ENCODE measurements at places on chromosomes 12 and 14.

DNA sequence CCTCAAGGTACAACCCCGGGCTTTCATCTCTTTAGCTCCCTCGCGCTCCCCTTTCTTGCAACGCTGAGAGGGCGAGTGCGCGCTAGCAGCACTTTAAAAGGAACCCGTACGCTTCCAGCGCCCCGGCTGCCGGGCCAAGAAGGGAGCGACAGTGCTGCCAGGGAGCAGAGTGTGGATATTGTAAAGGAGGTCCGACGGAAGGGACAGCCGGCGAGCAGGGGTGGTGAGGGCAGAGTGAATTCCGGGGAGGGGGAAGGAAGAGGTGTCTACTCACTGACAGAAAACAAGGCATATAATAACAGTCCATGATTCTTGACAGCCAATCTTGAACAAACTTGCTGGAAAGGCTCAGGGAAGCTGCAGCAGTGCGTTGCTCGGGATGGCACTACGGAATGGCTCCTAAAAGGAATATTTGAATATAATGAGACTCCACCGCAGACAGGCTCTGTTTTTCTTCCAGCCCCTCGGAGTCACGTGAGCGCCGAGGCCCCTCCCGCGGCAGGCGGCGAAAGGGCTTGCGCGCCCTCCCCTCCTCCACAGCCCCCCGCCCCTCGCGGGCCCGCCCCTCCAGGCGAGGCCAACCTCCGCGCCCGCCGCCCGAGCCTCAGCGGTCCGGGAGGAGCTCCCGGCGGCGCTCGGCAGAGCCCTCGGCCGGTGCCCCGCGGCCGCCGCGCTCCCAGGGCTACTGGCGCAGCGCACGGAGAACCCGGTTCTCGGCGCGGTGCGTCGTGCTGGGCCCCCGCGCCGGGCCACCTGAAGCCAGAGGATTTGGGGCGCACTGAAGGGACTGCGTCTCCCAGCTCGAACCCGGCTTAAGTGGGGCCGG is 3.4 kb downstream of the BMP4 start:
- no peak for DNase-seq

GRCh38 chr12:122022393-122023338 is 982 bp downstream of the BCL7A start:
- peak; percentile 22 for DNase-seq

DNA sequence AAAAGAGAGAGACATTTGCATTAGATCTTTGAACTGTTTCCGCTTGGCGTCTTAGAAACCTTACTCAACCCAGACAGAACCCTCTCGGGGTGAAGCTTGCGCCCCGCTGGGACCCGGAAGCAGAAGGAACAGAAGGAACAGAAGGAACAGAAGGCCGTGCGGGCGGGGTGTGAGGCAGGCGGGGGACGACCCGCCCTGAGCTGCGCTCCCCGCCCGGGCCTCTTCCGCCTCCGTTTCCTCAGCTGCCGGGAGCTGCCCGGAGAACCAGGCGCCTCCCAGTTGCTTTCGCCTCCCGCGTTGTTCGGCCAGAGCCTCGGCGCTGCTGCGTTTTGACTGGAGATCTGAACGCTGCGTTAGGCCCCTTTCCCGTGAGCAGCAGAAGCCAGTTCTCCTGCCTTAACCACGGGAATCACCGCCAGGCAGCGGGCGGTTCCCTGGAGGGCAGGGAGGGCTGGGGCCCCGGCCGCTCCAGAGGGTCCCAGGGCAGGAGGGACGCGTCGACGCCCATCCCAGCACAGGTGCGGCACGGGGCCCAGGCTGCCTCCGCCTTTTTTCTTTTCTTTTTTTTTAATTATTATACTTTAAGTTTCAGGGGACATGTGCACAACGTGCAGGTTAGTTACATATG is 19.3 kb upstream of the MMP17 start:
- no peak for DNase-seq

GRCh38 chr12:103572312-103573045 is 14.6 kb upstream of the STAB2 start:
- DNase-seq = no peak

DNA sequence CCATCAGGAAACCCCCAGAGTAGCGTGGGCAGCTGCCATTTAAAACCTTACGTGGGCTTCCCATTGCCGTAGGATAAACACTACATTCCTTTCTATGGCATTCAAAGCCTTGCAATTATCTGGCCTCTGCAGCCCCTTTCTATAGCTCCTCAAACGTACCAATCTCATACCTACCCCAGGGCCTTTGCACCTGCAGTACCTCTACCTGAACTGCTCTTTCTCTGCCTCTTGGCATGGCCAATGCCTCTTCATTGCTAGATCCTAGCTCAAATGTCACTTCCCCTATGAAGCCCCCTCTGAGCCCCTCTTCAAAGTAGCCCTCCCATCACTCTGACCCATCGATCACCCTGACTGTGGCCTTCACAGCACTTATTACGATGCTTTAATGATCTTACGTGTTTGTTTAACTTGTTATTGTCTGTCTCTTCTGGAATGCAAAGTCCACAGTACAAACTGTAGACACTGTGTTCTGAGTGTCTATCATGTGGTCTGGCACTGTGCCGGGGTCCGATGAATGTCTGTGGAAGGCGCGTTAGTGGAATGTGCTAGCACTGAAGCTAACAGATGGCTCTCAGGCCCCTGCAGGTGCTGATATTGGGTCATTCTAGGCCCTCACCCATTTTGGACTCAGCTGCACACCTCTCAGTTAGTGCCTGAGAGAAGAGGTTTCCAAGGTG is 157.3 kb upstream of the NOS1 start:
- no peak for DNase-seq

DNA sequence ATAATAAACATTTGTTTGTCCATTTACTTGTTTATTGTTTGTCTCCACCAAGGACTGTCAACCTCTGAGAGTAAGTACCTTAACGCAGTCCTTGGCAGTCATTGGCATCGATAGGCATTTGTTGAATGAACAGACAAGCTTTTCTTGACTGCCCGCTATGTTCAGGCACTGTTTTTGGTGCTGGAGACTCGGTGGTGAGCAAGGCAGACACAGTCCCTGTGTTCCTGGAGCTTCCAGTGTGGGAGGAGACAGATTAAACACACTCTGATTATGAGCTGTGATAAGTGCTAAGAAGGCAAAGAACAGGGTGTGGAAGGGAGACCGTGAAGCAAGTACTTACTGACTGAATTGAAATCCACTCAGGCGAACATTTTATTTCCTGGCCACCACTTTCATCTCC is 1.2 kb downstream of the ATP6V0A2 start:
- no peak for DNase-seq

DNA sequence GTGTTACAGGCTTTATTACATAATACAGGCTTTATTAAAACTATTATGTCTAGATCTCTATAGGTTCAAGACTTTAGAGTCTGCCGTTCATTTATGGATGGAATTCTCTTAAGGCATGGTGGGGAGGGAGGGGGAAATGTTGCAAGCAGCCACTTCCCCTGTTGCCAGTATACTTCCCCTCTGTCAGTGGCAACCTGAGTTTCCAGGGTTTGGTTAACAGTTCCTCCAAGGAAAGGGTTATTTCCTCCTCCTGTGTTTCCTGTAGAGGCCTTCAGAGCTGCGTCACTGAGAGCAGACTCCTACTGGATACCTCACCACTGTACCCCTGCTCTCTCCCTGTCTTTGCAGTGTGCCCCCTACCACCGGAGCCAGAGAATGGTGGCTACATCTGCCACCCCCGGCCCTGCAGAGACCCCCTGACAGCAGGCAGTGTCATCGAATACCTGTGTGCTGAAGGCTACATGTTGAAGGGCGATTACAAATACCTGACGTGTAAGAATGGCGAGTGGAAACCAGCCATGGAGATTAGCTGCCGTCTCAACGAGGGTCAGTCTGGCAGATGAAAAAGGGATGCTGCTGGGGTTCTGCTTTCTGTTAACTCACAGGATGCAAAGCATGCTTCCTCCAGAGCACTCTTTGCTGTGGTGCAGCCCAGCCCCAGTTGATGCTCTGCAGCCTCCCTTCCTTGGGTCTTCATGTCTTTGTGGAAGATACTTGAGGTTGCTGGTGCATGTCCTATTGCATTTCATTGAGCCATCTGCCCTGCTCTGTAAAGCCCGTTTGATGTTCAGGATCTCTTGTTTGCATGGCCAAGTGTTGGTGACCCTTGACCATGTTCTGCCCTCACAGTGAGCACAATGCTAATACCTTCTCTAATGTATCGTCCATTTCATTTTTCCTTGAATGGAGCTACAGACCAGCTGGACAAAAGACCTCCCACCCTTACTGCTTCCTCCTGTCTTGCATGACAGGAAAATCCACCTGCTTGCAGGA is 63.6 kb upstream of the SRSF5 start:
- no peak for DNase-seq

DNA sequence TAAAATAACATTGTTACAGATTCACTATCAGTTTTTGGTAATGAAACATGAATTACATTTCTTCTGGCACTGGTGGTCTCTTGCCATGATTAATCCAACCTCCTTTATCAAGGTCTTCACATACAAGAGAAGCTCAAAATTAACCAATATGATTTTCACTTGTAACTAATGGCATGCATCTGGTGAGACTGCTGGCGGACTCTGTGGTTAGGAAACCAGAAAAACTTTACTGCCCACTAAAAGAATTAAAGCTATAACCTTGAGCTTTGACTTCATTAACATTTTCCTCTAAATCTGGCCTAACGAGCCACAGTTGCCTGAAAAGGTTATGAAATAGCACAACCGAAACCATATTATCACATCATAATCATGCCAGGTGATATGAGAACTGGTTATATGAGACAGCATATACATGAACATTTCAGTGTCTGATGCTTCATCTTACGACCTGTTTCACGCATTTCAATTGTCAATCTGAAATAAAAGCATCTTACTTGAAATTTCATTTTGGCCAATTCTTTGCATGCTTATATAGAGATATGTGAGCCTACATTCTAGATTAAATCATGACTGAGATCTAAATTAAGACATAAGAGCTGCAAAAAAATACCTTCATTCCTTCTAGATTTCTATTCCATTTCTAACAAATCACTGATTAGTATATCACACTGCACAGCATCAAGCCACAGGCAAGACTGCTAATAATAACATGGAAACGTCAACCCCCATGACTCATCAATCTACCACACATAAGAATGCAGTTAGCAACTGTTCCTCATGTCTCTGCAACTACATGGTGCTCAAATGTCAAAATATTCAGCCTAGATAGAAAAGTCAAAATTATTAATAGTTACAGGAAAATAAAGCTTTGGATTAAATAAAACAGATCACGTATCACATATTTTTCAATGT is 89.3 kb downstream of the OSBPL8 start:
- no peak for DNase-seq

GRCh38 chr12:91811481-91812287 is 334.0 kb downstream of the BTG1 start:
- peak; percentile 70 for DNase-seq

- no peak for DNase-seq
These were observed 35.3 kb upstream of the ANKRD9 start for GRCh38 chr14:102544747-102545460.

DNA sequence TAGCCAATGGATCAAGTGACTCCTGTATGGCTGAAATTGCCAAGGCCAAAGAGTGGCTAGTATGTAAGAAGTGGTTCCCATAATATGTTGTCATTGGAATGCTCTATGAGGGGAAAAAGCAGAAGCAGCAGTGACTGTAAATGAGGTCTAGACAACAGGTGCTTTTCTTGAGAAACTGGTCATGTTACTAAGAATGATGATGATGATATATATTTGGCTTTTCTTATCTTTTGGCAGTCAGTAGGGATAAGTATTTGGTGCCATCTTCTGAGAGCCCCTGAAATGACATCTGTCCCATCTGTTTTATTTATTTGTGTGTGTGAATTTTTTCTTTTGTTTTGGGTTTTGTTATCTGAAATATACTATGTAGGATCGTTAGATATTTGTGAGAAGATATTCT is 141.7 kb downstream of the SYT1 start:
- no peak for DNase-seq

DNA sequence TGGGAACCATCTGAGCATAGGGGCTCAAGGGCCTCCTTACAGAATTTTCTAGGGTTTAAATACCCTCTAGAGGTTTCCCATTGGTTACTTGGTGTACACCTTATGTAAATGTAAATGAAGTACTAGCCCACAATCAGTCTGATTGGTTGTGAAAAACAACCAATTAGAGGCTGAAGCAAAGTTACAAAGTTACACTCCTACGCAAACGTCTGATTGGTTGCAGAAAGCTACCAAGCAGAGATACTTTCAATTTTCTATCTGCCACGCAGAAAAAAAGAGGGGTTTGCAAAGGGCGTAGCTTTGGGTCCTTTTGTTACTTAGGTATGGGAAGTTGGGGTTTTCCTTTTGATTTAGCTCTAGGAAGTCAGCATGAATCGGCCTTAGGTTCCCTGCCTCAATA is 1.8 kb upstream of the TMEM19 start:
- DNase-seq = no peak

DNA sequence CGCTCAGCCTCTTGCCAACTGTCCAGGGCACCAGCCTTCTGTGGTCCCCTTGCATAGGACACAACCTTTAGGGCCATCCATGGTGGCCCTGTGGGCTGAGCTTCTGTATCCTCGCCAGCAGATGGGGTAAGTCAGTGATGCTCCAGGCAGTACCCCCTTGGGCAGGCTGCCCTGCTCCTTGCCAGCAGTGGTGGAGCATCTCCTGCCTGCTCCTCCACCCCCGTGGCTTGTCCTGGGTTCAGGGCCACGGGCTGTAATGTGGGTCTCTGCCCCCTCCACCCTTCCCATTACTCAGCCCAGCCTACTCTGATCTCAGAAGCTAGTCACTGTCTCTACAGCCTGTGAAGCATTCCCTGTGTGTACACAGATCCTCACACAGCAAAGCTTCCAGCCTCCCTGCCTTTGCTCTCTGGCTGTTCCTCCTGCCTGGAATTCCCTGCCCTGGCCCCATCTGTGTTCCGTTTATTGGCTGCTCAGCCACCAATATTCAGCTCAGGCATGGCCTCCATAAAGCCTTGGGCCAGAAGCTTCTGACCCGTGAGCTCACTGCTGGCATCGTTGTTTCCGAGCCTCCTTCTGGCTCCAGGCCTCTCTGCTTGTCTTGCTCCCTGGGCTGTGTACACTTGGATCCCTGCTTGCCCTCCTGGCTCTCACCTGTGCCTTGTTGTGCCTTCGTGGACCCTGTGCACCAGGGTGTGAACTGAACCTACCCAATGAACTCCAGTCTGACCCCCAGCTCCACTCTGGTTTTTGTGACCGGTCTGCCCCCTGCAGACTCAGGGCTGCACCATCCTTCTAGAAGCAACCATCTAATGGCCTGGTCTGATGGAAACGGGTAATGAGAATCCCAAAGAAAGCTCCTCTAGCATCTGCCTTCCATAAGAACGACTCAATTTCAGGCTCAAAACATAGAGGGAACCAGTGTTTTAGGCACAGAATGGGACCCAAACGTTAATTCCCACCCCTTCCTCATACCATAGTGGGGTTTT is 177.0 kb upstream of the PRMT8 start:
- no peak for DNase-seq

DNA sequence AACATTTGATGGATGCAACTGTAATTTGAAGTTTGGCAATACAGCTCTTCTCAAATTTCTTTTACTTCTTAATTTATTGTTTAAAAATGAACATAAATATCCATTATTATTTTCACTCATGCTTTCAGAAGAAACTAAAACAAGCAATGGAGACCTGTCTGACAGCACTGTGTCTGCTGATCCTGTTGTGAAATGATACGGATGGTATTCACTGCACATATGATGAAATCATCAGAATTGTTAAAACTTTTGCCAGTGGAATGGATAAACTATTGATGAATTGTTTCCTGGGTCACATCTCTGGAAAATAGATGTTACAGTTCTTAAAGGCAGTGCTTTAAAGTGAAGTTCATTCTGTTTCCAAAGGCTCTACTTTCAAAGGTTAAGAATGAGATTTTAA is 59.2 kb downstream of the WASHC4 start:
- no peak for DNase-seq

Data from stimulated activated CD4-positive, alpha-beta T cell treated with anti-CD3 and anti-CD28 coated beads, Interleukin-15, amount 100 ng/mL, for 1 hour (primary cell).